ENCODE measurements at places on chromosomes 4 and X.

DNA sequence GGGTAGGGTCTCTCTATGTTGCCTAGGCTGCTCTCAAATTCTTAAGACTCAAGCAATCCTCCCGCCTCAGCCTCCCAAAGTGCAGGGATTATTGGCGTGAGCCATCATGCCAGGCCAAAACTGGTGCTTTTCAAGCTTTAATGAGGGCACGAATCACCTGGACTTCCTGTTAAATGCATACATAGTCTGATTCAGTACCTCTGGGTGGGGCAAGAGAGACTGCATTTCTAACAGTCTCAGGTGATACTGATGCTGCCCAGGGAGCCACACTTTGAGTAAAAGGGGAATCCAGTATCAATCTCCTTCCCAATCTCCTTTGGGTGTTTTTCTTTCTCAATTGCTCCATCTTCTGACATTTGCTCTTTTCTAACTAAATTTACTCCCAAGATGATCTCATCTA, 96.5 kb downstream of the SH3RF1 start:
- no peak overlapping the region for H3K4me3 ChIP-seq
- DNase-seq = no peak
- no peak overlapping the region for H3K27ac ChIP-seq
- no peaks in the 10 kb centered on the region for H3K27me3 ChIP-seq

GRCh38 chr4:66034262-66034661, 364.0 kb upstream of the EPHA5 start:
- peaks cover 4% of the 10 kb centered on the region for H3K27me3 ChIP-seq
- no peak for DNase-seq
- H3K4me1 ChIP-seq = peaks cover 6% of the 10 kb centered on the region
- H3K4me3 ChIP-seq = no peak overlapping the region

GRCh38 chr4:26867914-26868684, 7.5 kb downstream of the STIM2 start:
- no peak overlapping the region for H3K4me3 ChIP-seq
- DNase-seq = no peak
- H3K27me3 ChIP-seq = no peaks in the 10 kb centered on the region

DNA sequence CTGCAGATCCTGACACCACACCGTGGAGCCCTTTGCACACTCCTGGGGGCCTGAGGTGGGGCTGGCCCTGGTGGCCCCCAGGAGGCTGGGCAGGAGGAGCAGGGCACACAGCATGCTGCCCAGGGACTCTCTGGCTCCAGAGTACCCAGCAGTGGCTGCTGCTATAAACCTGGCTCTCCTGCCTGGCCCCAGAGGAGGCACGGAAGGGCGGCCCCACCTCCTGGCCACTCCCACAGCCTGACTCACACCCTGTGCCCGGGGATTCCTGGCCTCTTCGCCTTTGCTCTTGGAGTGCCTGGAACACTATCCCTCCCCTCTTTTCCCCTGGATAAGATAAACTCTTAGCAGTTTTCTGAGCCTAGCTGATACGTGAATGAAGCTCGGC, at the start of gene PSAPL1:
Gene PSAPL1, minus strand, starts transcription at position 165 of the 385 bp plus-strand sequence. Its CDS starts 51 bp downstream, at position 114.
- peaks cover 30% of the 10 kb centered on the region for H3K4me1 ChIP-seq
- H3K36me3 ChIP-seq = peaks cover 6% of the 10 kb centered on the region
- peak; percentile 43 for DNase-seq
- H3K27me3 ChIP-seq = peaks cover 4% of the 10 kb centered on the region

DNA sequence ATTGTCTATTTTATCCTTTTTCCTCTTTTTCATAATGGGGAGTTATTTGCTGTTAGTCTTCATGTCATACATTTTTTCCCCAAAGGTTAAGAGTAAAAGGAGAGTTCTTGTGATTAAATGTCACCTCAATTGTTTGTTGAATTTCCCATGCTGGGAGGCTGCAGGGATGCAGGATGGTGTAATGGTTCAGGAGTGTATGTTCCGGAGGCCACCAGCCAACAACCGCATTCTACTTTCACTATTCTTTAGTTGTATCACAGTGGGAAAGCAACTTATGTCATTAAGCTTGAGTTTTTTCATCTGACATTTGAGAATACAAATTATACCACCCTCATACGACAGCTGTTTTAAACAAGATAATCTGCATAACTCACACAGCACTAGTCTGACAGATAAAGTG, 15.4 kb downstream of the AFP start:
- H3K27ac ChIP-seq = no peak overlapping the region
- H3K4me3 ChIP-seq = no peak overlapping the region
- peaks cover 3% of the 10 kb centered on the region for H3K27me3 ChIP-seq
- DNase-seq = no peak

GRCh38 chr4:188665491-188666457, 526.5 kb downstream of the TRIML1 start:
- H3K27me3 ChIP-seq = no peaks in the 10 kb centered on the region
- no peak for DNase-seq
- H3K27ac ChIP-seq = peak overlapping the region; percentile 18
- H3K4me1 ChIP-seq = peaks cover 30% of the 10 kb centered on the region
- no peaks in the 10 kb centered on the region for H3K36me3 ChIP-seq
- H3K4me3 ChIP-seq = no peak overlapping the region

GRCh38 chr4:66653937-66654336, 891.4 kb downstream of the CENPC start:
- H3K27me3 ChIP-seq = no peaks in the 10 kb centered on the region
- no peak overlapping the region for H3K4me3 ChIP-seq
- H3K4me1 ChIP-seq = no peaks in the 10 kb centered on the region
- H3K36me3 ChIP-seq = no peaks in the 10 kb centered on the region

GRCh38 chr4:73230865-73231517, 27.6 kb downstream of the ANKRD17 start:
- H3K4me3 ChIP-seq = no peak overlapping the region
- H3K36me3 ChIP-seq = peaks cover 64% of the 10 kb centered on the region
- no peaks in the 10 kb centered on the region for H3K27me3 ChIP-seq
- DNase-seq = no peak

DNA sequence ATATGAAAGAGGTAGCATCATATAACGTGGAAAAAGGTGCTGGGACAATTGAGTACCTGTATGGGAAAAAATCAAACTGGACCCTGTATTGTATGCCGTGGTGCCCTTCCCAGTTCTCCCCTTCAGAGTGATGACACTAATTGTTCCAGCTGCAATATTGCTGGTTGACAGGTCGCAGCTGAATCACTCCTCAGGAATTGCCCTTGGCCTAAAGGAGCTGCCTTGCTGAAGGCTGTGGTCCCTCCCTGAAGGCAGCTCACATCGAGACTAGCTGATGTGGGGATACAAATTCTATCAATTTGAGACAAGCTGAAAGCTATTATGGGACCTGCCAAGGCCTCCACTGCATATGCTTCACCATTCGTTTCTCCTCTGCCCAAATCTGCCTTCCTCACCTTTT, 39.3 kb upstream of the CXCL8 start:
- H3K36me3 ChIP-seq = no peaks in the 10 kb centered on the region
- DNase-seq = no peak
- peaks cover 11% of the 10 kb centered on the region for H3K4me1 ChIP-seq
- no peak overlapping the region for H3K4me3 ChIP-seq

DNA sequence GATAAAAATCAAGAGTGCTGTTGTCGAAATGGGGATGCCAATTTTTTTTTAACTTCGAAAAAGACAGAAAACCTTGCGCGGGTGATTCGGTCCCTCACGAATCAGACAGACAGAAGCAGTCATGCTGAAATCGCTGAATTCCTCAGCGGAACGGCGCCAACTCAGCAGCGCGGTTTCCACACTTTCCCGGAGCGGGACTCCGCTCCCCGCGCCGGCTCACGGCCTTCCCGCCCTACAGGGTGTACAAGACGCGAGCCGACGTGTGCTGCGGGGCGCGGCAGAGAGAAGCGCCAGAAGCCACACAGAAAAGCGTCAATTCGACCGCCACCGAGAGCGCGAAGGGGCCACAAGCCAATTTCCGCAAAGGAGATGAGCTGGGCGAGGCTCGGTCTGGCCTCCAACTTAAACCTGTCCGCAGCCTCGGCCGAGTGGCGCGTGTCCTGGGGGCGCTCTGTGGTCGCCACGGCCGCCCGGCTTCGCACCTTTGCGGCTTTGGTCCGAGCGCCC, 1.3 kb downstream of the NEXMIF start:
- H3K4me3 ChIP-seq = peak overlapping the region; percentile 88
- peak; percentile 12 for DNase-seq
- H3K27me3 ChIP-seq = peaks cover 61% of the 10 kb centered on the region
- H3K27ac ChIP-seq = no peak overlapping the region
- no peaks in the 10 kb centered on the region for H3K4me1 ChIP-seq
- no peaks in the 10 kb centered on the region for H3K36me3 ChIP-seq

- H3K36me3 ChIP-seq = peaks cover 15% of the 10 kb centered on the region
- no peak overlapping the region for H3K4me3 ChIP-seq
- no peaks in the 10 kb centered on the region for H3K27me3 ChIP-seq
These were observed 951.7 kb upstream of the LCORL start for GRCh38 chr4:18973296-18973695.

DNA sequence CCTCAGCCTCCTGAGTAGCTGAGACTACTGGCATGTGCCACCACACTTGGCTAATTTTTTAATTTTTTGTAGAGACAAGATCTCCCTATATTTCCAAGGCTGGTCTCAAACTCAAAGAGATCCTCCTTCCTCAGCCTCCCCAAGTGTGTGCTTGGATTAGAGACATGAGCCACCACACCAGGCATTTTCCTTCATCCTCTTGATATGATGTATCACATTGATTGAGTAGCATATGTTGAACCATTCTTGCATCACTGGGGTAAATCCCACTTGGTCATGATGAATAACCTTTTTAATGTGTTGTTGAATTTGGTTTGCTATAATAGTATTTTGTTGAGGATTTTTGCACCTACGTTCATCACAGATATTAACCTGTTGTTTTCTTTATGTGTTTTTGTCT, 24.2 kb upstream of the PPM1K start:
- no peak for DNase-seq
- H3K4me1 ChIP-seq = no peaks in the 10 kb centered on the region
- H3K4me3 ChIP-seq = no peak overlapping the region
- no peaks in the 10 kb centered on the region for H3K36me3 ChIP-seq
- peaks cover 19% of the 10 kb centered on the region for H3K27me3 ChIP-seq

- peaks cover 41% of the 10 kb centered on the region for H3K4me1 ChIP-seq
- H3K27ac ChIP-seq = no peak overlapping the region
- no peak overlapping the region for H3K4me3 ChIP-seq
- H3K36me3 ChIP-seq = peaks cover 36% of the 10 kb centered on the region
- no peaks in the 10 kb centered on the region for H3K27me3 ChIP-seq
- DNase-seq = no peak
These were observed 64.5 kb downstream of the STOX2 start for GRCh38 chr4:183969596-183969995.

DNA sequence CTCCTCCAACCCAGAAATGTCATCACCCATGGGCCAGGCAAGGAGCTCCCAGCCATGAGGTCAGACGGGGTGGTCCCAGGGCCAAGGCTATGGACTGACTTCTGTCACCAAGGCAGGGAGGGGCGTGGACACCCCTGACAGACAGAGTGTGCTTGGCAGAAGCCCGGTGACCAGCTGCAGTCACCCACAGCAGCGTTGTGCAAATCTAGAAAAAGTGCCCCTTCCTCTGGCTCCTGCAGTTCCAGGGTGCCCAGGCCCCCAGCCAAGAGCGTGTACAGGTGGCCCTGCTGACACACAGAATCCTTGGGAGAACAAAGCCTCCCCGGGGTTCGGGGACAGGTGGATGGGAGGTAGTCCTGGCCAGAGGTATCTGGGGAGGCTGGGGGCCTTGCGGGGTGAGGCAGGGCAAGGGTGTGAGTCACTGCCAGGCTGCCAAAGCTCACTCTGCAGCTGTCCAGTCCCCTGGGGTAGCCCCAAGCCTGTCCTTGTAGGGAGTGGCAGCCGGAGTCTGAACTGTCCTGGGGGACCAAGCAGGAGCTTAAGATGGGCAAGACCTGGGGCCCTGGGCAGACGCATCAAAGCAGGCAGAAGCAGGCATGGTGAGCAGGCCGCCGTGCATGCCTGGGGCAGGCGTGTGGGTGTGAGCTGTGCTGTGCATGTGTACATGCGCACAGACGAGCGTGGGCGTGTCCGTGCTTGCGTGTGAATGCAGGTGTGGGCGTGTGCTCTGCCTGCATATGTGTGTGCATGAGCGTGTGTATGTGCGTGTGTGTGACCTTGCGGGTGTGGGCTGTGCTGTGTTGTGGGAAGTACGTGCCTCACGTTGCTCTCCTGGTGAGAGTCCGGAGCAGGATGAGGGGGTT, 3.3 kb downstream of the MYL5 start:
- peaks cover 18% of the 10 kb centered on the region for H3K4me1 ChIP-seq
- peaks cover 8% of the 10 kb centered on the region for H3K36me3 ChIP-seq
- DNase-seq = no peak

DNA sequence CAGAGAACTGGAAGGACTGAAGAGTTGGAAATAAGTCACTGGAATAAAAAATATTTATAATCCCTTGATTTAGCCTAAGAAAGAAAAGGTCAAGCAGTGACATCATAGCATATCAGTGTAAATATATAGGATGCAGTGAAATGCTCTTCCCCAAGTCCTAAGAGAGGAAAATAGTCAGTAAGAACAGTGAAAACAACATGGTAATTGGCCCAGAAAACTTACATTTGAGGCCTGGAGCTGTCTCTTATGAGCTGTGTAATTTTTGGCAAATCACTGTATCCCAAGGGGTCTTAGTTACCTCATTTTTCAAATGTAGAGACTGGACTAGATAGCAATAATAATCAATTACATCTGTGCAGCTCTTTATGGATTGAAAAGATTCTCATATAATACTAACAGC, 255.7 kb upstream of the AR start:
- no peak for DNase-seq
- H3K4me1 ChIP-seq = no peaks in the 10 kb centered on the region
- no peak overlapping the region for H3K27ac ChIP-seq
- H3K36me3 ChIP-seq = no peaks in the 10 kb centered on the region
- H3K27me3 ChIP-seq = peaks cover 3% of the 10 kb centered on the region

DNA sequence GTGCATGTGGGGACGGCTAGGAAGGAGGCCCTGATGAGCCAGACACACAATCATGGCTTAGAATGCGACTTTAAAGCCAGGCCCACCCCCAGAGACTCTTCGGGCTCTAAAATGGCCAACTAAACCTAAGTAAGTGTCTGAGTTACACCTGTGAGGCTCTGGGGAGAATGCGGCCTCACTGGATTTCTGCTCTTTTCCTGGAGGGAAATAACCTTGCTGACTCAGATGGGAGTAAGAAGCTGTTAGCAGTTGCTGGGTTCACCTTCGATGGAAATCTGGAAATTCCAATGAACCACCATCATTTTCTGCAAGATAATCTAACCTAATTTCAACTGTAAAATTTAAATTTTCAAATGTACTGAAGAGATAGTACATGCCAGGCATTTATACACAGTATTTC, 97.6 kb upstream of the MAML3 start:
- H3K4me1 ChIP-seq = peaks cover 77% of the 10 kb centered on the region
- no peaks in the 10 kb centered on the region for H3K27me3 ChIP-seq
- H3K36me3 ChIP-seq = no peaks in the 10 kb centered on the region
- peak overlapping the region; percentile 77 for H3K4me3 ChIP-seq
- H3K27ac ChIP-seq = peak overlapping the region; percentile 96

- H3K4me3 ChIP-seq = no peak overlapping the region
- H3K27me3 ChIP-seq = no peaks in the 10 kb centered on the region
These were observed 85.9 kb downstream of the GBA3 start for GRCh38 chr4:22778547-22779163.
